Right forelimb (tissue), 1 donor: ENCODE measurements at places on chromosomes 12 and 14.

DNA sequence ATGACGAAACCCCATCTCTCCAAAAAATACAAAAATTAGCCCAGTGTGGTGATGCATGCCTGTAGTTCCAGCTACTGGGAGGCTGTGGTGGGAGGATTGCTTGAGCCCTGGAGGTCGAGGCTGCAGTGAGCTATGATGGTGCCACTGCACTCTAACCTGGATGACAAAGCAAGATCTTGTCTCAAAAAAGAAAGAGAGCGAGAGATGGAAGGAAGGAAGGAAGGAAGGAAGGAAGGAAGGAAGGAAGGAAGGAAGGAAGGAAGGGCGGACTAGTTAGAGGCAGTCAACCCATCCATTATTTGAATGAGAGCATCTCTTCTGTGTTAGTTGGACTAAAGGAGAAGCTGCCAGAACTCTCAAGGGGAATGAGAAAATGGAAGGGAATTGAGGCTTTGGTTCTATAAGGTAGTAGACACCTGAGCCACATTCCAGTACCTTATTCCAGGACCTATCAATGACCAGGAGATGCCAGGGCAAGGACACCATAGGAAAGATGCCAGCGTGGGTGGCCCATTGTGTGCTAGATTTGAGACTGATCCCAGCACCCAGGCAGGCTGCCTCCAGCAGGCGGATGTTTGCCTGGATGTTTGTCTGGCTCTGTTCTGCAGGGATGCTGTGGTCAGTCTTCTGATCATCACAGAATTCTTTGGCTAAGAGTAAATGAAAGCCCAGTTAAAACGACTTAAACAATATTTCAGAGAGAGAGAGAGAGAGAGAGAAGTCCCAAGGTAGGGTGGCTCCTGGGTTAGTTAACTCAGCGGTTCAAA, 11.5 kb upstream of the P2RX7 start:
- no peak for DNase-seq

GRCh38 chr12:56593909-56594621, 36.1 kb downstream of the BAZ2A start:
- DNase-seq, result peak; percentile 72

DNA sequence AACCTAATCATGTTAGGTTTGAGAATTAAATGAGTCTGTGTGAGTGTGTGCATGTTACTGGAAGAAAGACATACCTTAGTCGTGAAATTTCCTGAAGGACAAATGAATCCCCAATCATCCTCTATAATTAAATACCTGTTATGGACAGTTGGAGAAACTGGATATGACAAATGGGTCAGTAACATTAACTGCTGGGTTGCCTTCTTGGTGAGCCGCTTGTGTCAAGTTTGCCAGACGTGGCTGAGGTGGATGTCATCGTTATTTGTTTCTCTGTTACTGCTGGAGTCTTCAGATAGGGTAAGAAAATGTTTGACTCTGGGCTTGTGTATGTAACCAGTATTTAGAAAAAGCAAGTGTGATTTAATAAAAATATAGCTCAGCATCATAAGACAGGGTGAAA, 131.6 kb downstream of the CAND1 start:
- no peak for DNase-seq

DNA sequence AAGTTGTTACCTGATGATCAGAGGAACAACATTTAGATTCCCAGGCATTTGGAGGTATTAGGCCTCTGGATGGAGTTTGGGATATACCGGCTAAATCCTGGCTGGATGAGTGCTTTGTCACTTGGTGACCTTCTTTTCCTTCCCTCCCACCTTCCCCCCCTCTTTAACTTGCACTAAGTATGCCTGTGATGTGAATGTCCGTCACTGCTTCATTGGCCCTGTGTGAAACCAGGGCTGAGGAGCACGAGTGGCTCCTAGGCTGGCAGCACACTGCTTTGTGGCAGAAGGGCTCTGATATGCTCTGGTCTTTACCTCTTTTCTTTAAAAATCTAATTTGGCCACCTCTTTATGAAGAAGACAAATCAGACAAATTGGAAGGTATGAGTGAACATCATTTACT, 95.7 kb downstream of the ESR2 start:
- no peak for DNase-seq

DNA sequence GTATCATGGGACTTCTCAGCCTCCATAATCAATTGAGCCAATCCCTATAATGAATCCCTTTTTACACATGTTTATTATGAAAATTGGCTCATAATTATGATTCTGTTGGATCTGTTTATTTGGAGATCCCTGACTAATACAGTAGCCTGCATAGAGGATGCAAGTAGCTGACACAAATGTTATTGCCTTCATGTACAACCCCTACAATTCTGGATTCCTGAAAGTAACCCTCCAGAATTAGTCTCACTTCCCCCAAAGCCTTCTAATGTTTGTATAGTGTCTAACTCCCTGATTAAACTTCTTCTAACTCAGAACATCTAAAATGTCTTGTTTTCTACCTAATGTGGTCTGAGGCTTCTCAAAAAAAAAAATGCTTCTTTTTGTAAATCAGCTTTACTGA, 6.6 kb upstream of the SMIM10L1 start:
- no peak for DNase-seq

DNA sequence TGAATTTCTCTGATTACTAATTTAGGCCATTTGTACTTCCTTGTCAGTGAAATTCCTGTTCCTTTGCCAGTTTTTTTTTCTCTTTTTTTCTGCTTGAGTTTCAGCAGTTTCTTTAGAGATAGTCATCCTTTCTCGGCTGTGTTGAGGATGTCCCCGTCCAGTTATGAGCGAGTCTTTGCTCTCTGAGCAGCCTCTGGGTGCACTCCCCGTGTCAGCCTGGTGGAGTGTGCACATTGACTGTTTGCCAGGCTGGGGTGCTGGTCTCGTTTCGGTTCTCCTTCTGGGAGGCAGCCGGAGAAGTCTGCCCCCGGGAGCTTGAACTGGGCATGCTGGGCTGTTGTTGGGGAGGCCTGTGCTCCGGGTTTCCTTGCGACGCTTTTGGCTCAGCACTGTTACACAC, 3.0 kb downstream of the PACS2 start:
- DNase-seq, result no peak
